Osteocyte (in vitro differentiated cells): ENCODE measurements at places on chromosomes 12 and 14. TPM values are rescaled to one million over a fixed set of nuclear protein-coding genes. Genes with fewer than 3 reads are reported as not detected.
A peak's percentile ranks its signal among the peaks of the same experiment; 100 is the strongest.

- DNase-seq = no peak
- H3K36me3 ChIP-seq = no peaks in the 10 kb centered on the region
These were observed 54.3 kb upstream of the CCDC91 start for GRCh38 chr12:28135801-28136439.

GRCh38 chr14:97457575-97458085 is 660.4 kb downstream of the VRK1 start:
- no peak overlapping the region for H3K4me3 ChIP-seq
- DNase-seq = no peak
- no peaks in the 10 kb centered on the region for H3K36me3 ChIP-seq
- H3K4me1 ChIP-seq = no peaks in the 10 kb centered on the region

- no peaks in the 10 kb centered on the region for H3K36me3 ChIP-seq
- peaks cover 4% of the 10 kb centered on the region for H3K27me3 ChIP-seq
- no peak for DNase-seq
- H3K27ac ChIP-seq = no peak overlapping the region
These were observed 29.0 kb downstream of the SLC6A12 start for GRCh38 chr12:184811-185575.

- H3K4me1 ChIP-seq = no peaks in the 10 kb centered on the region
- H3K27me3 ChIP-seq = peaks cover 2% of the 10 kb centered on the region
- DNase-seq = no peak
These were observed 241.3 kb downstream of the GRIN2B start for GRCh38 chr12:13740149-13740545.

- peak overlapping the region; percentile 92 for H3K4me3 ChIP-seq
- H3K36me3 ChIP-seq = peaks cover 3% of the 10 kb centered on the region
- no peaks in the 10 kb centered on the region for H3K27me3 ChIP-seq
- no peak for DNase-seq
These were observed 1.7 kb downstream of the ZNF410 start for GRCh38 chr14:73888460-73888725.

DNA sequence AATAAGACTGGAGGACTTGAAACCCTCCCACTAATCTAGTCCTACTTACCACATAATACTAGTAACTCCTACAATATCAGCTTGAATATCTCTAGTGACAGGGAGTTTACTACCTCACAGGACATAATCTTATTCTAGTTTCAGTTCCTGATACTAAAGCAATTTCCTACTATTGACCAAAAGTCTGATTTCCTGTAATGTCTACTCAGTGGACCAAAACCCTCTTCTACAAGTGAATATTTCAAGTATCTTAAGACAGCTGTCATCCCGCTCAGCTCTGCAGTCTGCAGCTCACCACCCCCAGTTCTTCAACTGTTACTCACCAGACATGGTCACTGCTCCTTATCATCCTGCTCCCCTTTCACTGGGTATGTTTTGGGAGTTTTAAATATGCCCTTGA is 70.8 kb upstream of the TMCC3 start:
- DNase-seq = no peak
- H3K4me1 ChIP-seq = peaks cover 2% of the 10 kb centered on the region
- H3K27ac ChIP-seq = no peak overlapping the region

GRCh38 chr14:102878970-102879460 is 43.4 kb upstream of the AMN start:
- no peaks in the 10 kb centered on the region for H3K27me3 ChIP-seq
- no peak for DNase-seq
- no peak overlapping the region for H3K27ac ChIP-seq
- H3K4me1 ChIP-seq = peaks cover 16% of the 10 kb centered on the region
- H3K36me3 ChIP-seq = peaks cover 6% of the 10 kb centered on the region
- H3K4me3 ChIP-seq = no peak overlapping the region

DNA sequence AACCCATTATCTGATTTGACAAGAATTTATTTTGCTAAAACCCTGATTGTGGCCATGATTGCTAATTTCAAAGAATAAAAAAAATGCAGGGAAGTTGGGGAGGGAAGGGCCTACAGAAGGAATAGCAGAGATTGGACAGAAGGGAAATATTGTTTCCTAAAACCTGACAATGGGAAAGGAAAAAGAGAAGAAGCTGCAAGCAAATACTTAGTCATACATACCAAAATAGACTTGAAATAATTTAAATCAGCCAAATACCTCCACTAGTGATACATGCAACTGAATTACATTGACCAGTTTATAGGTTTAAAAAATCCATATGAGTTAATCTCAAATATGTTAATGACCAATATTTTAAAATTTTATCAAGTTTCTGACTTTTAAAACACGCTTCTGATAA is 75.1 kb downstream of the PELI2 start:
- no peaks in the 10 kb centered on the region for H3K36me3 ChIP-seq
- DNase-seq = no peak
- H3K27ac ChIP-seq = no peak overlapping the region
- peaks cover 30% of the 10 kb centered on the region for H3K4me1 ChIP-seq

- no peaks in the 10 kb centered on the region for H3K36me3 ChIP-seq
- H3K27me3 ChIP-seq = no peaks in the 10 kb centered on the region
- no peaks in the 10 kb centered on the region for H3K4me1 ChIP-seq
These were observed 518.9 kb downstream of the RERGL start for GRCh38 chr12:17571047-17571446.

GRCh38 chr12:26425587-26426260 is 230.4 kb downstream of the SSPN start:
- DNase-seq = no peak
- H3K27ac ChIP-seq = no peak overlapping the region
- peaks cover 3% of the 10 kb centered on the region for H3K36me3 ChIP-seq
- peaks cover 4% of the 10 kb centered on the region for H3K4me1 ChIP-seq
- H3K27me3 ChIP-seq = no peaks in the 10 kb centered on the region
- H3K4me3 ChIP-seq = no peak overlapping the region

GRCh38 chr14:95886366-95887056 is 9.9 kb downstream of the TUNAR start:
- no peak overlapping the region for H3K27ac ChIP-seq
- DNase-seq = no peak
- no peaks in the 10 kb centered on the region for H3K4me1 ChIP-seq
- H3K27me3 ChIP-seq = peaks cover 6% of the 10 kb centered on the region
- no peak overlapping the region for H3K4me3 ChIP-seq

- H3K27ac ChIP-seq = no peak overlapping the region
- no peaks in the 10 kb centered on the region for H3K27me3 ChIP-seq
- H3K4me3 ChIP-seq = no peak overlapping the region
- no peaks in the 10 kb centered on the region for H3K4me1 ChIP-seq
- peaks cover 2% of the 10 kb centered on the region for H3K36me3 ChIP-seq
These were observed 37.5 kb downstream of the GNG2 start for GRCh38 chr14:51897791-51898355.

GRCh38 chr12:121127501-121127900 is 5.2 kb upstream of the P2RX7 start:
- peaks cover 37% of the 10 kb centered on the region for H3K27me3 ChIP-seq
- no peak overlapping the region for H3K4me3 ChIP-seq
- no peak overlapping the region for H3K27ac ChIP-seq
- DNase-seq = no peak
- no peaks in the 10 kb centered on the region for H3K36me3 ChIP-seq

- H3K4me1 ChIP-seq = no peaks in the 10 kb centered on the region
- no peak overlapping the region for H3K27ac ChIP-seq
- no peaks in the 10 kb centered on the region for H3K36me3 ChIP-seq
- DNase-seq = no peak
- H3K27me3 ChIP-seq = peaks cover 25% of the 10 kb centered on the region
These were observed 140.6 kb upstream of the PRMT8 start for GRCh38 chr12:3350432-3350831.

DNA sequence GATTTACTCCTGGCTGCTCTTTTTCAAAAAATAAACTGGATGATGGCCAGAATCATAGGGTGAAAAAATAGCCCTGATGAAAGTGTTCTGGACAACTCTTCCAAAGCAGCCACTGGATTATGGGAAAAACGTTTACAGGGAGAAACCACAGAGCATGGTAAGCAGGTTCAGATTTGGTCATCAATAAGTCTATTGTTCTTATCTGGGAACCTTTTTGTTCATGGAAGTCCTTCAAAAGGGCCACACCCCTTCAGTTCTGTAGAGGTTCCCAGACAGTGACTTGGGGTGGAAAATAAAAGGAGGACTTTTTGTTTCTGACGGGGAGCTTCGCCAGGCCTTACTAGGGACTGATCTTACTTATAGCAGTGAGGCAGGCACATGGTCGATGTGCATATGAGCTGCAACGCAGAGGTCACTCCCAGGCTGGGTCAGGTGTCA is 117.4 kb upstream of the SLC38A2 start:
- DNase-seq = no peak
- H3K27me3 ChIP-seq = no peaks in the 10 kb centered on the region
- H3K27ac ChIP-seq = no peak overlapping the region
- H3K36me3 ChIP-seq = no peaks in the 10 kb centered on the region

DNA sequence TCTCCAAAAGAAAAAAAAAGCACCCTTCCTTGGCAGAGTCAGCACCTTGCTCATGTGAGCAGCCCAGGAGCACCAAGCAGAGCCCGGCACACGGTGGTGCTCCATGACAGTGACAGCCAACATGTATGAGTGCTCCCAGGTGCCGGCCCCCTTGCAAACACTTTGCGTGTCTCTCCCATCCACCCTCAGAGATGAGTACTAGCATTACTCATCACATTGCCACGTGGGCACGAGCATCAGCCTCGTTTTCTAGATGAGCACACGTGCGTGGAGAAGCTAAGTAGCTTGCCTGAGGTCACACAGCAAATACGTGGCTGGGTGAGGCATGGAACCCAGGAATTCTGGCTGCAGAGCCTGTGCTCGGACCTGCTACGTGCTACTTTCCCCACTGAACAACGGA is 177.9 kb upstream of the PRMT8 start:
- H3K27ac ChIP-seq = no peak overlapping the region
- H3K27me3 ChIP-seq = peaks cover 63% of the 10 kb centered on the region
- peaks cover 8% of the 10 kb centered on the region for H3K4me1 ChIP-seq

GRCh38 chr12:53217051-53217930 is 10.2 kb upstream of the ITGB7 start:
- H3K4me3 ChIP-seq = peak overlapping the region; percentile 6
- no peak for DNase-seq
- H3K4me1 ChIP-seq = peaks cover 41% of the 10 kb centered on the region
- H3K36me3 ChIP-seq = peaks cover 12% of the 10 kb centered on the region
- no peaks in the 10 kb centered on the region for H3K27me3 ChIP-seq

DNA sequence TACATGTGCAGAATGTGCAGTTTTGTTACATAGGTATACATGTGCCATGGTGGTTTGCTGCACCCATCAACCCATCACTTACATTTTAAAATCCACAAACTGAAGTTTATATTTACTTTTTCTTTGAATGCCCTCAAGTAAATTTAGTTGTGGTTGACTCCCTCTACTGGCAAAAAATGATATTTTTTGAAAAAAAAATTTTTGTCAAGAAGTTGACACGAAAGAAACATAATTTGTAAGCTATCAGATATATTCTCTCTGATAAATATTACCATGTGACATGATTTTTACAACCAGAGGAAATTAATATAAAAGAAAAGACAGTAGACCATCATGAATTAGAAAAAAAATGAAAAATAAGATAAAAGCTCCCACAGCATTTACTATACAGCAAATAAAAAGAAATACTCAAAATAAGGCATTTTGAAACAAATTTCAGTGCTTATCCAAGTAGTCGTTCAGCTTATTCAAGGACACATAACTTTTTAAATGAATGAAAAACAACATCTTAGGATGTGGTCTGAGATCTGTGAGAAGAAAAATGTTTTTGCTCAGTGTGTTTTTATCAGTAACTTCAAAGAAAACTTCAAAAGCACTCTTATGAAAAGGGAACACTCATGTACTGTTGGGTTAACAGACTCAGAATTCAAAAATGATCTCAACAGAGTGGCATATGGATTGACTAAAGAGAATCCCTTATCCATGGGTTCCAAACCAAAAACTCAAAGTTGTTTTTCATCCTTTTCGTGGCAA is 30.0 kb upstream of the GRIP1 start:
- peaks cover 2% of the 10 kb centered on the region for H3K4me1 ChIP-seq
- DNase-seq = no peak
- peaks cover 38% of the 10 kb centered on the region for H3K27me3 ChIP-seq
- H3K36me3 ChIP-seq = no peaks in the 10 kb centered on the region
- H3K27ac ChIP-seq = no peak overlapping the region

DNA sequence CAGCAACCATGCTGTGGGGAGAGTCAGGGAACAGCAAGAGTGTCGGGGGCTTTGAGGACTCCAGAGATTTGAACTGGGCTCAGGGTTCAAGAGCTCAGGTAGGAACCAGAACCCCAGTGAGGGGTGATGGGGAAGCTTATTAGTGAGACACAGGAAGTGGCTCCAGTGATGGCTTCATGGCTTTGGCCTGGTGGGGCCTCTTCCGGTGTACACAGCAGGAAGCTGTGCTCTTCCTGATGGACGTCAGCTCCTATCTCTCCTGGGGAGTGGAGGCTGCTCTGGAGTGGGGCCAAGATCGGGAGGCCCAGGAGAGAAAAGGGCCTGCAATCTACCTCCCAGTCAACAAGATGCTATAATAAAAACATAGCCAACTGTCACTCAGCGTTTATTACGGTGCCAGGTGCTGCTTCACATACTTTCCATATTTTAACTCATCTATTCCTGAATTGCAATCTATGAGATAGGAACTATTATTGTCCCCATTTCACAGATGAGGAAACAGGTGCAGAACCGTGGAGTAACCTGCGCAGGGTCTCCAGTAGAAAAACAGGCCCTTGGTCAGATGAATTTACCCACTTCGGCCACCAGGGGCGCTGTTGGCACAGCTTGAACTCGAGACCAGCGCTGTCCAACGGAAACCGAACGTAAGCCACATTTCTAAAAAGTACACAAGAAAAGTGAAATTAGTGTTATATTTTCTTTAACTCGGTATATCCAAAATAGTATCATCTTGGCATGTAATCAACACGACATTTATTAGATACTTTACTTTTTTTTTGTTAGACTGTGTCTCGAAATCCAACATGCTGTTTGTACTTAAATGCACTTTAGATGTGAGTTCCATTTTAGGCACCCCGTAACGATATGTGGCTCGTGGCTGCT is 63.6 kb upstream of the DLK1 start:
- H3K27ac ChIP-seq = no peak overlapping the region
- DNase-seq = no peak
- H3K27me3 ChIP-seq = peaks cover 4% of the 10 kb centered on the region
- no peak overlapping the region for H3K4me3 ChIP-seq
- peaks cover 8% of the 10 kb centered on the region for H3K4me1 ChIP-seq

- H3K27ac ChIP-seq = no peak overlapping the region
- H3K36me3 ChIP-seq = no peaks in the 10 kb centered on the region
- no peak for DNase-seq
- H3K27me3 ChIP-seq = no peaks in the 10 kb centered on the region
These were observed 322.4 kb upstream of the CLEC14A start for GRCh38 chr14:38578278-38578681.

- no peak overlapping the region for H3K4me3 ChIP-seq
- H3K27ac ChIP-seq = no peak overlapping the region
- H3K36me3 ChIP-seq = no peaks in the 10 kb centered on the region
These were observed 8.4 kb upstream of the SALL2 start for GRCh38 chr14:21534576-21534975.

Gene LRIG3
- total RNA-seq = 241 and 249 TPM in 2 replicates

Gene CACNA1C
- total RNA-seq = 59.1 and 67.4 TPM in 2 replicates

Gene RND1
- total RNA-seq = 0.89 and 1.0 TPM in 2 replicates

Gene PLEKHG7
- not detected in 2 replicates for total RNA-seq

Gene ASB2
- 0.34 and 0.38 TPM in 2 replicates for total RNA-seq

Gene CDK4
- 137 and 142 TPM in 2 replicates for total RNA-seq

Gene CLEC1B
- not detected in 2 replicates for total RNA-seq

Gene TAS2R20
- 2.3 and 2.8 TPM in 2 replicates for total RNA-seq

Gene SCN8A
- total RNA-seq = 1.5 TPM in 2 replicates

Gene TMEM121
- 3.3 and 3.6 TPM in 2 replicates for total RNA-seq

Gene GSC
- not detected in 2 replicates for total RNA-seq
